Stimulated activated CD8-positive, alpha-beta memory T cell treated with anti-CD3 and anti-CD28 coated beads, Interleukin-4, amount 100 ng/mL, for 4 hours (primary cell): ENCODE measurements at places on chromosomes 5 and 9.

GRCh38 chr5:67963789-67964519 lies 251.6 kb upstream of the PIK3R1 start:
- no peak for DNase-seq

- no peak for DNase-seq
Measured at GRCh38 chr9:137987244-137988030, 109.9 kb downstream of the CACNA1B start.

- DNase-seq, result no peak
Measured at GRCh38 chr9:19479874-19480273, 71.1 kb downstream of the ACER2 start.

GRCh38 chr9:135369412-135369990 lies 110.1 kb upstream of the PPP1R26 start:
- DNase-seq, result no peak

- no peak for DNase-seq
Measured at GRCh38 chr9:118104363-118104762, 400.2 kb downstream of the TLR4 start.

DNA sequence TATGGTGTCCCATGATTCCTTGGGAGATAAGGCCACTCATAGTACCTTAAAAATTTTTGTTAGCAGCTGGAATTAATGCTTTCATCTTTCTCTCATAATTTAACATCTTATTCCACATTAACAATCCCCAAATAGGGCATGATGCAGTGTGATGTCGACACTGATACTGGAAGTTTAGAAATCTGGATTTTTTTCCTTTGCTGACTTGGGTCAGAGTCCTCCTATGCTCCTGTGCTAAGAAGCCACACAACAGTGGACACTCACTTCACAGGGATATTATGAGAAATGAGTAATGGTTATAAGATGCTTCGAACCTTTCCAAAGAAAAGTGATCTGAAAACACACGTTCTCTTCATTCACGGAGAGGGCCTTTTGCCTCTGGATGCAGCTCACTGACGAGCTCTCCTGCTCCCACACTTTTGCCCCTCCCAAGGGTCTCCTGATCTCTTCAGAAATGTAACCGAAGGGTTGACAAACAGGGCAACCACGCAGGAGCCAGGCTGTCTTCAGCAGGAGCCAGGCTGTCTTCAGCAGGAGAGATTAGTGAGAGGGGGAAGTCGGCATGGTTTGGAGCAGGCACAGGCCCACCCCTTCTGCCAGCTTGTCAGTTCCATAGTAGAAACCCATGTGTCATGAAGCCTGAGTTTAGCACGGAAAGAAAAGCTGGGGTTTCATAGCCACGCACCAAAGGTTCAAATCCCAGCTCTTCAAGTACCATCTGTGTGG lies 247.8 kb downstream of the AOPEP start:
- no peak for DNase-seq

DNA sequence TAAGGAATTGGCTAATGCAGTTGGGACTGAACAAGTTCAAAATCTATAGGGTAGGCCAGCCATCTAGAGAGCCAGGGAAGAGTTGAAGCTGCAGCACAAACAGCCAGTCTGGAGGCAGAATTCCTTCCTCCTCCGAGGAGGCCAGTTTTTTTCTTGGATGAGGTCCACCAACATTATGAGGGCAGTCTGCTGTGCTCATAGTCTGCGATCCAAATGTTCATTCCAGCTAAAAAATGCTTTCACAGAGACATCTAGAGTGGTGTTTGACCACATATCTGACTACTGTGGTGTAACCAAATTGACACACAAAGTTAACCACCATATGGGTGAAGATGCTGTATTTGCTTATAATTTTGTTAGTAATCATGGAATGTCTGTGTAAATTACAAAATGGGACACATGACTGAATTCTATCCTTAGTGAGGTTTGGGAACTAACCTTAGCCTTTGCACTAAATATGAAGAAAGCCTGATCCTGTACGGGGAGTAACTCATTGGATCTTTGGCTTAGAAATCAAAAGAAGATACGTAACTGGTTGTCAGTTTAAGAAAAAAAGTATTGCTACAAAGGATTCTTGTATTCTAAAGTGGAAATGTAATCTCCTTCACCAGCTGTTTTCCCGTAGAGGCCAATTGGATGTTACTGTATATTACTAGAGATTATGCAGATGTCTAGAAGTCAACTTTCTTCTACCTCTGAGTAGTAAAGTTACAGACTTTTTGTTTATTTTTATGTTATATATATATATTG lies 70.6 kb downstream of the SPIN1 start:
- no peak for DNase-seq

DNA sequence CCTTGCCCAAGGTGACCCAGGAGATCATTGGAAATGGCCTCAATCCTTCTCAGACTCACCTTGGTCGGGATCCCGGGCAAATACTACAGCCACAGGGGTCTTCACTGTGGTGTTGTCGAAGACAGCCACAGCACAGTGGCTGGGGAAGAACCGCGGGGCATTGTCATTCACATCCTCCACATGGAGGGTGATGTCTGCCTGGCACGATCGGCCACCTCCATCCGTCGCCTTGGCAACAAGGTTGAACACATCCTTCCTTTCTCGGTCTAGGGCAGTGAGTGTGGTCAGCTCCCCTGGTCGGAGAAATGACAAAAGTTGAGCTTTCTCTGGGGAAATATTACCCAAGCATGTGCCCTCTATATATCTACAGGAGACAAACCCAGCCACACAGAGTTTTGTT lies 56.8 kb downstream of the FAT2 start:
- DNase-seq, result no peak

- DNase-seq, result no peak
Measured at GRCh38 chr9:135500071-135500524, 384 bp upstream of the MRPS2 start.

- DNase-seq, result no peak
Measured at GRCh38 chr5:159469496-159470372, 139.4 kb upstream of the IL12B start.

GRCh38 chr5:30968971-30969370 lies 224.5 kb upstream of the CDH6 start:
- DNase-seq, result no peak

- DNase-seq, result no peak
Measured at GRCh38 chr9:33463151-33463550, 10.6 kb downstream of the NOL6 start.

GRCh38 chr9:109277451-109277850 lies 43.4 kb downstream of the EPB41L4B start:
- DNase-seq, result no peak

DNA sequence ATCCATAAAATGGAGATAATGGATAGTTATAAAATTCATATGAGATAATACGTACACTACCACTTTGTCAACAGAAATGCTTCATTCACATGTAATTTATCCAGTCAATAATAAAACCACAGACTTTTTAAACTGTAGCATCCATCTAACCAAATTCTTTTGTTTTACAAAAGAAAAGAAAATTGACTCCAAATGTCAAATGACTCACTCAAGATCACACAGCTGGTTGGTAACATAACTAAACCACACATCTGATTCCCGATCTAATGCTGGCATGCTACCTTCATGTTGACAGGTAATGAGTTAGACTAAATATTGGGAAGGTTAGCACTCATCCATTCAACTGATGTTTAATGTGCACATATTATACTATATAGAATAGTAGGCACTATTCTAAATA lies 4.9 kb downstream of the FRMD3 start:
- no peak for DNase-seq

GRCh38 chr9:114098021-114098935 lies 814 bp downstream of the KIF12 start:
- no peak for DNase-seq

GRCh38 chr5:133123297-133123696 lies 71.5 kb downstream of the HSPA4 start:
- no peak for DNase-seq

DNA sequence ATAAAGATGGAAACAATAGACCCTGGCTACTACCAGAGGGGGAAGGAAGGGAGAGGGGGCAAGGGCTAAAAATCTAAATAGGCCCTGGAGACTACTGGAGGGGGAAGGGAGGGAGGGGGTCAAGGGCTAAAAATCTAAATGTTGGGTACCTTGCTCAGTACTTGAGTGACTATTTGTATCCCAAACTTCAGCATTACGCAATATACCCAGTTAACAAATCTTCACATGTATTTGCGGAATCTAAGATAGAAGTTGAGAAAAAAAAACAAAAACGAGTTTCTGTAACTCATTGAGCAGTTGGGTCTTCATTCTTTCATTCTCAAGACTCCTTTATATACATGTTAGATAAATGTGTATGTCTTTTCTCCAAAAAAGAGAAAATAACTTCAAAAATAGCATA lies 537.4 kb downstream of the TAF11L14 start:
- no peak for DNase-seq

GRCh38 chr5:37477426-37477825 lies 98.3 kb downstream of the WDR70 start:
- no peak for DNase-seq

DNA sequence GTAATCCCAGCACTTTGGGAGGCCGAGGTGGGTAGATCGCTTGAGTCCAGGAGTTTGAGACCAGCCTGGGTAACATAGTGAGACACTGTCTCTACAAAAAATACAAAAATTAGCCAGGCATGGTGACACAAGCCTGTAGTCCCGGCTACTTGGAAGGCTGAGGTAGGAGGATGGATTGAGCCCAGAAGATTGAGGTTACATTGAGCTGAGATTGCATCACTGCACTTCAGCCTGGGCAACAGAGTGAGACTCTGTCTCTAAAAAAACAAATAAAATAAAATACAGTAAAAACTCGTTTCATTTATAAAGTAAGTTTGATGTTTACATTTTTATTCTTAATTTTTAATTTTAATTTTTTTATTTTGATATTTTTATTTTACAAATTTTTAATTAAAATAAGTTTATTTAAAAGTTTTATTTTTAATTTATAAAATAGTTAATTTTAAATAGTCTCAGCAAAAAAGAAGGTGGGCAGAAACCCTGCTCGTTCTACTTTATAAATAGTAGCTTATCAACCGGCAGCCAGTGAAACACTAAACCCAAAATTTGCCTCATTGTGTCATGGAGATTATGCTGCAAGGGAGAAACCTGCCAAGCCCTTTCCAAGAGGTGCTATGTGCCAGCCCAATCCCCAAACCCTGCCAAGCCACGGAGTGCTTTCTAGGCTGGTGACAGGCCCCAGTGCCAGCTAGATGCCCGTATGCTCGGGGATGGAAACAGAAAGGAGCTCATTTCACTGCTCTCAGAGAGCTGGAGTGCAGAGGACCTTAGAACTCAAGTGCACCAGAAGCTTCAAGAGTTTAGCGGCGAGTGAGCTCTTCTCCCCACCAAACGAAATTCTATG lies 38.9 kb downstream of the SERINC5 start:
- no peak for DNase-seq

GRCh38 chr9:91783411-91783810 lies 166.6 kb downstream of the ROR2 start:
- no peak for DNase-seq

GRCh38 chr9:98503867-98504266 lies 204.9 kb downstream of the GABBR2 start:
- DNase-seq, result no peak
